ENCODE measurements at places on chromosomes 16 and 17.
A peak's percentile ranks its signal among the peaks of the same experiment; 100 is the strongest.

DNA sequence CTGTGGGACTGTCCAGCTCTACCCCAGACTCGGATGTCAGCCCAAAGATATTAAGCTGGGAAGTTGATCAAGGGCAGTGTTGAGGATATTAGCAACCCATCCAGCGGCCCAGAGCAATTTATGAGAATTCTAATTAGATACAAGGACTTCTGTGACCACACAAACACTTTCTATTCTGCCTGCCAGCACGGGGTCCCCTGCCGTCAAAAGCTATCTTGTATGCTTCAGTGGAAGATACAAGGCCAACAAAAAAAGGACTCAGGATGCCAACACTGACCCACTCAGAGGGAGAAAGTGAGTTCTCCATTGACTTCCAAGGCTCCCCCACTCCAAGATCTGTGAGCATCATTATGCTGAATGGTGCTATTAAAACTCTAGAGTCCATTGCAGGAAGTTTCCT is 390.7 kb downstream of the GRIN2A start:
- no peak for DNase-seq

DNA sequence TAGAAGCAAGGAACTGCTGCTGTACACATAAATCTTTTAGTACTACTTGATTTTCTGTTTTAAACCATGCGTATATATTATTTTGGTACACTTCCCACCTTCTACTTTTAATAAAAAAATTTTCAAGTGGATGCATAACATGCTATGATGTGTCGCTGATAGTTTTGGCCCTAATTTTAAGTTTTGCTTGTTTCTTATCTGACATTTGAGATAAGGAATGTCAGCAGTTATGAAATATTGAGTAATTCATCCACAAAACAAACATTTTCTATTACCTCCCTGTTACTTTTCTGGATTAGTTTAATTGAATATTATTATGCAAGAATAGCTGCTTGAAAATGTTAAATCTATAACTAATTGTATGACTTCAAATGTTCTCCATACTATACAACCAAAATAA is 35.8 kb downstream of the N4BP1 start:
- DNase-seq, result no peak

DNA sequence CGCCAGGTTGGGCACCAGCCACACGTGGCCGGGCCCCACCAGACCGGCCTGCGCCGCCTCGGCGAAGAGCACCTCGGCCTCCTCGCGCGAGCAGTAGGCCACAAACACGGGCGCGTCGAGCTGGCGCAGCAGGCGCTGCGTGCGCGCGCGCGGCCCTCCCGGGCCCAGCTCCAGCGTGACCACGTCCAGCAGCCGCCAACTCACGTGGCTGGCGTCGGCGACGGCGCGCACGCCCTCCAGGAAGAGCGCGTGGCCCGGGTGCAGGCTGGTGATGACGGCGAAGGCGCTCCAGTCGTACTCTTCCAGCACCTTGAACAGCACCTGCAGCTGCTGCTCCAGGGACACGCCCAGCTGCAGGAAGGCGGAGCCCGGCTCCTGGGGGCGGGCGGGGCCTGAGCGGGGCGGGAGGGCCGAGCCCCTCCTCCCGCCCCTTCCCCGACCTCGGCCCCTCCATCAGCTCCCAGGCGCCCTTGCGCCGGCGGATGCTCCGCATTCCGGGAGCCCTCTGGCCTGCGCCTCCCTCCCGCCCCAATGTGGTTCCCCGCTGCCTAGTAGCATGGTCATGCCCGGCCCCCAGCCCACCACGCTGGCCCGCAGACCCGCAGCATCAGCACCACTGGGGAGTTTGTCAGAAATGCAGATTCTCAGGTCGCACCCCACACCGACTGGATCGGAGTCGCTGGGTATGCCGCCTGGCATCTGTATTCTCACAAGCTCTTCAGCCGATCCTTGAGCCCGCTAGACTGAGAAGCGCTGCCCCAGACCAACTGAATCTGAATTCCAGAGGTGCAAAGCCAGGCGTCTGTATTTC is 7.2 kb downstream of the GRIN2C start:
- peak; percentile 38 for DNase-seq

DNA sequence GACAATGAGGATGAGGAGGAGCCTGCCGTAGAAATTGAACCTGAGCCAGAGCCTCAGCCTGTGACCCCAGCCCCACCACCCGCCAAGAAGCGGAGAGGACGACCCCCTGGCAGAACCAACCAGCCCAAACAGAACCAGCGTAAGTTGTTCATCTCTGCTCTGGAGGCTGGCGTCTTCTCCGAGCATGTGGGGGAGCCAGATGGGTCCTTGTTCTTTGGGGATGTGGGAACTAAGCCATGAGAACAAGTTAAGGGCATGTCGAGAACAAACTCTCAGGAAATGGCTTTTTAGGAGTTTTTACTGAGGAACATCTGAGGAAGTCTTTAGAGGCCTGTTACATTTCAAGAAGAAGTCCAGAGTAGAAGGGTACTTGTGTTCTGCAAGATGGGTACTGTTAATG is 8.2 kb upstream of the CARMIL2 start:
- DNase-seq, result no peak

DNA sequence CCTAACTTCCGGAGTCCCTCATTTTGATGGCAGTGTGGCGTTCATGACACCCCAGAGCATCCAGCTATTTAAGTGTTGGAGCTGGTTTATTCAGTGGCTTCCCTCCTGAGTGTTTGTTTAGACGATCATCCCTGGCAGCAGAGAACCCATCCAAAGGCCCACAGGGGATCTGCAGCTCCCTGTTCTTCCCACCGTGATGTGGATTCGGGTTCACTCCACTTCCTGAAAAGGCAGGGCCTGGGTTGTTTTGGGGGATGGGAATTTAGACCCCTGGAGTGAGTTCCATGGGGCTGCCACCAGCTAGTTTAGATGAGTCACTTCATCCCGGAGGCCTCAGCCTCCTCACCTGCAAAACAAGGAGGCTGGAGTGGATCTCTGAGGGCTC is 2.3 kb downstream of the KSR1 start:
- DNase-seq, result no peak

DNA sequence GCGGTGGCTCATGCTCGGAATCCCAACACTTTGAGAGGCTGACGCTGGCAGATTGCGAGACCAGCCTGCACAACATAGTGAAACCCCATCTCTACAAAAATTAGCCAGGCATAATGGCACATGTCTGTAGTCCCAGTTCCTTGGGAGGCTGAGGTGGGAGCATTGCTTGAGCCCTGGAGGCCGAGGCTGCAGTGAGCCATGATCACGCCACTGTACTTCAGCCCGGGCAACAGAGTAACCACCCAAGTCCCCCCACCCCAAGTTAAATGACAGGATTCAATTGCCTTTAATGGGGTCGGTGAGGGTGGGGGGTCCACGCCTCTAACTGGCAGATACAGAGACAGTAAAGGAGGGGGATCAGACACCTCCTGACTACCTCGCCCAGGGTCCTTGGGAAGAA is 44.9 kb downstream of the EMP2 start:
- no peak for DNase-seq

DNA sequence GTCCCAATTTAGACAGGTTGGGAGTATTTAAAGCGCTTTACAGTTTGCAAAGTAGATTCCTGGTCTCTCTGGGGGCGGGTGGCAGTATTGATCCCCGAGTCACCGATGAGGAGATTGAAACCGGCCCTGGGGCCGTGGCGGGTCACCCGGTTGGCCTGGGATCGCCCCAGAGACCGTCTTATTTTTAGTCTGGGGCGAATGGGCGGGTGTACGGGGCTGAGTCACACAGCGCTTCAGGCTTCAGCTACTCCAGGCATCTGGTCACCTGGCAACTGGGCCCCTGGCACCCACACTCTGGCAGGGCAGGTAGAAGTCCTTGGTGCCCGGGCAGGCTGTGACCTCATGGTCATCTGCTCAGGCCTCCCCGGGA is 669 bp downstream of the MIEF2 start:
- DNase-seq, result no peak

DNA sequence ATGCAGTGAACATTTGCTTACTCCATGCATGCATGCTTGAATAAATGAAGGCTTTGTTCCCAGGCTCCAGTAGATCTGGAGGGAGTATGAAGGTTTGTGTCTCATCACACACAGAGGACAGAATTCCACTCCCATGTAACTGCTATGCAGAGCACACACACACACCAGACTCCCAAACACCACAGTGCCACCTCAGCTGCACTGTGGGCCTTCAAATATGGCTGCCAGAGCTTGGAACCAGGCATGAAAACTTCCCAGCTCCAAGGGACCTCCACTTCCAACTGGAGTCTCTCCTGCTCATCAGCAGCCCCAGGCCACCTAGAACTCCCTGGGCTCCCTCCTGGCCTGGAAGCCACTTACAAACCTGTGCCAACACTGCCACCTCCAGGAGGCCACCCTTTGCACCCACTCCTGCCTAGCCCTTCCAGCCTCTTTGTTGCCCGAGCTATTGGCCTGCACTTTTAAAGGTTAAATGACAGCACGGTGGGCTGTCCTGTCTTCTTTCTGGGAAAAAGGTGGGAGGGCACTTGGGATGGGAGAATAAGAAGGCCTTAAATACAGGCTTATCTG is 151.2 kb downstream of the ZNF423 start:
- no peak for DNase-seq

GRCh38 chr17:6408276-6408675 is 26.6 kb downstream of the AIPL1 start:
- DNase-seq, result no peak

DNA sequence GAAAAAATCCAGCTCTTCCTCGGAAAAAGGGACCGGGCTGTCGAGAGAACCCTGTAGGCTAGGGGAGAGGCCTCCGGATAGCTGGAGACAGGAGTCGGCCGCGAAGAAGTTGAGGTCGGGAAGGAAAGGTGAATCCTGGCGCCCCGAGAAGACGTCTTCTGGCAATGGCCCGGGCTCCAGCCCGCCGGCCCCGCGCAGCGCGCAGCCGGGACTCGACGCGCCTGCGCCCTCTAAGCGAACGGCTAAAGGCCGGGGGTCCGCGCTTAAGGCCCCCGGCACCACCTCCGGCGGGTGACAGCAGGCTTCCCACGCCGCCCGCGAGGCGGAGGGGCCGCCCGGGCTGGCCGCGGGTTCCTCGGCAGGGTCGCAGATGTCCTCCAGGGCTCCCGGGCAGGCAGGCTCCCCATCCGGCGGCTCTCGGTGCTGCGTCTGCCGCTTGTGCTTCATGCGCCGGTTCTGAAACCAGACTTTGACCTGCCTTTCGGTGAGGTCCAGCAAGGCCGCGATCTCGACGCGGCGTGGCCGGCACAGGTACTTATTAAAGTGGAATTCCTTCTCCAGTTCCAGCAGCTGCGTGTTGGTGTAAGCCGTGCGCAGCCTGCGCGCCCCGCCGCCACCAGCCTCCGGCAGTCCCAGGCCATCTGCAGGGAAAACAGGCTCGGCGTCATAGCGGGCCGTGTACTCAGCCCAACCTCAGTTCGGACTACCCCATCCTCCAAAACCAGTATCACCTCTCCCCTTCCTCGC is 1.6 kb downstream of the HOXB2 start:
- no peak for DNase-seq

- DNase-seq, result peak; percentile 66
Measured at GRCh38 chr16:2752850-2753732, 653 bp downstream of the SRRM2 start.

- no peak for DNase-seq
Measured at GRCh38 chr16:50274326-50275097, 8.2 kb downstream of the ADCY7 start.

DNA sequence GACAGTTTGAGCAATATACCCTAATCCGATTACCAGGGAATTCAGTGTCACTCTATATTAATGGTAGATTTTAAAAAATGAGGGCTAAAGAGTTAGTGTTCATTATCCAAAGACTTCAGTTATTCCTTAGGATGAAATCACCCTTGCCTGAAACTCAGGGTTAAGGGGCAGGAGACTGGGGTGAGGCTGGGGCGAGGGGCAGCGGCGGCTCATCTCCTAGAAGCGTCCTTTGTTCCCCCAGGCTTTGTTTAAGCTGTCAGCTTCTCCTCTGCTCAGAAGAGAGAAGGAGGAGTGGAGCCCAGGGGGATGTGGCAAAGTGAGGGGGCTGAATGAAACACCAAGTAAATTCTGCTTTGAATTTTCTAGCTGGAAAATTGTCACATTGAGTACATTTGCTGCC is 117.7 kb upstream of the ELAC2 start:
- no peak for DNase-seq

GRCh38 chr16:75502916-75503605 is 7.8 kb upstream of the CHST6 start:
- no peak for DNase-seq

GRCh38 chr17:73130977-73131376 is 33.8 kb upstream of the SSTR2 start:
- DNase-seq, result no peak

DNA sequence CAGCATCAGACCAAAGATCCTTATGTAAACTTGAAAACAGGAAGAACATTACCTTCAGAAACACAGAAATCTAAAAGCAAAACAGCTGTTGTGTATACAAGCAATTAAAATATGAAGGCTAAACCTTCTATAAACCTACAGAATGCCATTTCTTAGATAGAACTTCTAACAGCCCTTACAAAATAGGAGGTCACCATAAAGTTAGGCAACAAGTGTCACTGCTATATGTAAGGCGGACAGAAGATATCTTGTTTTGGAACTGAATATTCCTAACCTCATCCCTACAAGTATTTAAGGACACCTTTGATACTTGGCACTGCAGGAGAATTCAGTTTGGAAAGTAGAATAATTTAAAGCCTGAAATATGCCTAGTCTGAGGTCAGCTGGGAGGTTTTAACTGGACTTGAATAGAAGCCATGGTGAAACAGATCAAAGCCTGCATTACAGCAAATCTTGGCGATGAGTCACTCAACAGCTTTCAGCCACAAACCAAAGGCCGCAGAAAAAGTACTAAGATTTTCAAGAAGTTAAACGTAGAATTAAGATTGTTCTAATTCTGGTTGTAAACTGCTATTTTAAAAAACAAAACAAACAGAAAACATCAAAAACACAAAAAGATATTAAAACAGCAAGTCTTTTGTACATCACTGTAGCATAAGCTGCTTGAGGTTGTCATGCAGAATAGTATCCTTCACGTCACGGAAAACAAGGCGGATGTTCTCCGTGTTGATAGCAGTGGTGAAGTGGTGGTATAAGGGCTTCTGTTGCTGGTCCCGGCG is 42.7 kb downstream of the GNA13 start:
- DNase-seq, result no peak

DNA sequence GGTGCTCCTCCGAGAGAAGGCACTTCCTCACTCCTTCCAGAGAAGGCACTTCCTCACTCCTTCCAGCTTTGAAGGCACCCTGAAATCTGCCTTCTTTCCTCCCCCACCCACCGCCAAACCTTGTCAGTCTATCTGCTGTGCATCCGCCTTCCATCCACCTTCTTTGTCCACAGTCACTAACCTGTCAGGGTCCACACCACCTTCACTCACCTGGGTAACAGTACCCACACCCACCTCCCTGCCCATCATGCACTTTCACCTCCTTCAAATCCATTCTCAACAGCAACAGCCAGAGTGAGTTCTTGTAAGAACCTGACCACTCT is 5.2 kb downstream of the CCDC102A start:
- DNase-seq, result no peak

DNA sequence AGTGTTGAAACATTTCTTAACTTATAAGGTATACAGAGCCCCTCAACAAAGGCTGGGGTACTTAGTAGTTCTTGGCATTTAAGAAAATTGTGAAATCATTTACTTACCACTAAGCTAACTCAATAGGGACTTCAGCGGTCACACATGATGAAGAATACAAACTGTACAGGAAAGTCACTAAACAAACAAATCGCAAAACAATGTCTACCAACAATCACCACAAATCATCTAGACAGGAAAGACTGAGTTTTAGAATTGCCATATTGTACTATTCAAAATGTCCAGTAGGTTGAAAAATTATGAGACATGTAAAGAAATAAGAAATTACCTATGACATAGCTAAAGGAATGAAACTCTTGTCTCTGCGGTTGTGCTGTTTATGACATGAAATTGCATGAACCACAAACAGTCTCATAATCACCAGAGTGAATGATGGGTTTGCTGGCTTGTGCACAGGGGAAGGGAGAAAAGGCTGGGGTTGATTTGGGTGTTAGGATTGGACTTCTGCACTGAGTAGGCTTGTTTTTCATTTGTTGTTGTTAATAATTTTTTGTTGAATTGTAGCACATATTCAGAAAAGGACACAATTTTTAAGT is 441.1 kb upstream of the MON1B start:
- DNase-seq, result no peak
